ENCODE measurements at places on chromosomes 2 and 18. TPM values are rescaled to one million over a fixed set of nuclear protein-coding genes. Genes with fewer than 3 reads are reported as not detected.

GRCh38 chr2:137181370-137181769 is 416.0 kb downstream of the THSD7B start:
- no peak for DNase-seq

DNA sequence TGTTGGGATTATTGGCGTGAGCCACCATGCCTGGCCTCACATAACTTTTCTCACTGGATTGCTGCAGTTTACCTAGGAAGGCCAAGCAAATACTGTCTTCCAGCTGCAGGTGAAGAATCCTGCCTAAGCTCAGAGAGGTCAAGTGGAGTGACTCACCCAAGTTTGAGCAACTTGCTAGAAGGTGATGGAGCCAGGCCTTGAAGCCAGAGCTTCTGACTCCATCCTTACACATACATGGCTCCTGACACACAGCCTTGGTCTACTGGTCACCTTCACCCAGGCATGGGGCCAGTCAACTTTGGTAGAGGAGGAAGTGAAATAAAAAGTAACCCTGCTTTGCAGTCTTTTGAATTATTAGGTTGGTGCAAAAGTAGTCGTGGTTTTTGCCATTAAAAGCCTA is 93.5 kb downstream of the VWA3B start:
- no peak for DNase-seq

DNA sequence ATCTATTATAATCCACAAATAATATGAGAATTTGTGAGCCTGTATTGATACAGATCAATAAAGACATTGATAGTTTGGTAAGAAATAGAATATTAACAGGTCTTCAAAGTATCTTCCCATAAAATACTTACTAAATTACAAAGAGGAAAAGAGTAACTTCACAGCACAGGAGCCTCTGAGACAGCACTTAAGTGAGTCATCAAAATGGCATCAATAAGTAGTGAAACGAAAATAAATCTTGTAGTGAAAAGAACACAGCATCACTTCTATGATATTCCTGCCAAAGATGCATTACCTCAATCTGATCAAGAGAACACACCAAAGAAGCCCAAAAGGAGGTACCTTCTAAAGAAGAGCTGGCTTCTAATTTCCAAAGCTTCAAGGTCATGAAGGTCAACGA is 116.4 kb downstream of the CBLN2 start:
- no peak for DNase-seq

GRCh38 chr2:234957834-234958135 is 6.0 kb downstream of the SH3BP4 start:
- DNase-seq: no peak

GRCh38 chr2:156537141-156537540 is 101.0 kb downstream of the GPD2 start:
- no peak for DNase-seq

- DNase-seq: no peak
Measured at GRCh38 chr2:223613017-223613950, 11.1 kb upstream of the SCG2 start.

The MYL12B gene
- total RNA-seq: 168 TPM

The CFAP65 gene
- not detected for total RNA-seq

The GPR45 gene
- total RNA-seq: not detected
